NCI-H1048 (cell line): ENCODE measurements at places on chromosomes 12 and 14.

GRCh38 chr12:105766029-105766428 is 372.7 kb downstream of the NUAK1 start:
- DNase-seq = no peak

- no peak for DNase-seq
Measured at GRCh38 chr12:105226219-105226618, 9.8 kb downstream of the APPL2 start.

GRCh38 chr12:118237908-118238307 is 102.0 kb downstream of the PEBP1 start:
- no peak for DNase-seq

DNA sequence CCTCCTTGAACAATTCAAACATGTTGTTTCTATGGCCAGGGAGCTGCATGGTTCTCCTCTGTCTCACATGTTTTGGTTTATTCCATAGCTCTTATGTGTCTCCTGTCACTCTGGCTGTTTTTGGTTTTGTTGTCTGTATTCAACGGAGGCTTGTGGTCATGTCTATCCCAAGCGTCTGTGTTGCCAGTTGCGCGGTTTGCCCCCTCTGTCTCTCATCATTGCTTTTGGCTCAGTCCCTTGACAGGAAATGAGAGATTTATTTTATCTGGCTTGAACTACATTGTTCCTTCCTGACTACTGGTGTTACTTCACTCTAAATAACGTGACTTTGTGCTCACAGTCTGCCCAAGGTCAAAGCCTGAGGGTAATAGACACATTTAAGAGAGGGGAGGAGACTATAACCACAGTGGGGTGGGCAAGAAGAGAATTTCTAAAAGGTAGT is 96.4 kb upstream of the SOX5 start:
- DNase-seq = no peak

GRCh38 chr14:79598339-79598738 is 613.0 kb downstream of the DIO2 start:
- no peak for DNase-seq

DNA sequence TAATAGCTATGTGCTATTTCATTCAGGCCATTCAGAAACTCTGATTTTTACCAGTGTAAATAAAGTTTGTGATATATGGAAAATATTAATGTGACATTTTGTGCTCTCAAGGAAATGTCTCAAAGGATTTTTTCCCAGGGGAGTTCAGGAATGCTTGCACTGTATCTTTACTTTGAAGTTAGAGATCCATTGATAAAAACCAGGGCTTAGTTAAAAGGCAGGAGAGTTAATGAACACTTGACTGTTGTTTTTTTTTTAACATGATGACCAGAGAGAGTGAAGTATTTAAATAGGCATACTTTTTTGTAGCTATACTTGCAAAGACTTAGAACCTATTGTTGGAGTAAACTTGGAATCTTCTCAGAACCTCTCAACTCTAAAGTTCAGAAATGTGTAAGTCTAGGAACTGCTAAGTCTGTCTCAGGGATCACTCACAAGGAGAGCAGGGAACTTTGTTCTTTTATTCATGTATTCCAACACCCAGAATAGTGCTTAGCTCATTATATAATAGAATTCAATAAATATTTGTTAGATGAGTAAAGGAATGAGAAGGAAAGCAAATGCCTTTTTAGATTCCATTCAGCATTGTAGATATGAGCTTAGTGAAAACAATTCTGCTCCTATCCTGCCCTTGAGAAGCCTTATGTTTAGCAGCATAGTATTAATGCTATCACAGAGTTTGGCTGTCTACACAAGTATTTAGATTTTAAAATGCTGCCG is 117.5 kb downstream of the DAAM1 start:
- DNase-seq = no peak

- no peak for DNase-seq
Measured at GRCh38 chr12:111248236-111249017, 120.5 kb downstream of the PHETA1 start.

DNA sequence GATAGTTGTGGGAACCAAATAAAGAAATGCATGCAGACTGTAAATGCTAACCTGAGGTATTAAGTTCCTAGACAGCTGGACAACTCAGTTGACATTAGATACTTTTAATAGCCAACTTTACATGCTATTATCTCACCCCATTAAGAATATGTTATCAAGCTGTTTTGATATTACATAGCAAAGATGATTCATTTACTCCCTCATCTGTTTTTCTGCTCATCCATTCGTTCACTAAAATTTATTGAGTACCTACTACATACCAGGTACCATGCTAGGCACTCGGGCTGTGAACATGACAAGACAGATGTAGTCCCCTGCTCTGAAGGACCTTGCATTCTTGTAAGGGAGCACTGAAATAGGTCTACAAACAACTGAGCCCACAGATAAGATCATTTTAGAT is 192.4 kb downstream of the DACT1 start:
- DNase-seq = no peak
